Activated CD4-positive, alpha-beta T cell treated with anti-CD3 and anti-CD28 coated beads, Interleukin-2, amount 10 ng/mL, durations not matched to agents 24 days and 14 days (primary cell): ENCODE measurements at places on chromosomes 3 and 15. TPM values are rescaled to one million over a fixed set of nuclear protein-coding genes. Genes with fewer than 3 reads are reported as not detected.

The UBP1 gene
- total RNA-seq, result 72.1 and 74.1 TPM in 2 replicates

The PLXND1 gene
- 1.6 and 1.7 TPM in 2 replicates for total RNA-seq

The CCDC39 gene
- total RNA-seq, result not detected in 2 replicates

The SPATA12 gene
- not detected in 2 replicates for total RNA-seq

The KLHL40 gene
- not detected in 2 replicates for total RNA-seq

The MCTP2 gene
- total RNA-seq, result 49.8 and 58.9 TPM in 2 replicates

The GRK7 gene
- not detected in 2 replicates for total RNA-seq

The TMCO5A gene
- not detected in 2 replicates for total RNA-seq

The FRMD5 gene
- total RNA-seq, result 0.09 TPM in 1 of 2 replicates, not detected in the other

The SGO1 gene
- 20.0 and 23.6 TPM in 2 replicates for total RNA-seq

The ZBED2 gene
- total RNA-seq, result 587 and 596 TPM in 2 replicates

The POC1A gene
- total RNA-seq, result 23.2 and 24.1 TPM in 2 replicates

The GDPGP1 gene
- 9.9 and 11.9 TPM in 2 replicates for total RNA-seq

The NPAP1 gene
- total RNA-seq, result not detected in 2 replicates

The INKA1 gene
- 1.1 and 1.4 TPM in 2 replicates for total RNA-seq

The IGSF10 gene
- total RNA-seq, result not detected in 2 replicates

The SCAPER gene
- 24.3 and 31.0 TPM in 2 replicates for total RNA-seq

The CCDC174 gene
- 16.0 and 16.8 TPM in 2 replicates for total RNA-seq

The CELSR3 gene
- total RNA-seq, result 14.5 and 15.2 TPM in 2 replicates

The LRRC15 gene
- not detected in 2 replicates for total RNA-seq

The CAPN3 gene
- 1.3 and 2.3 TPM in 2 replicates for total RNA-seq

The FSIP1 gene
- 0.37 and 0.47 TPM in 2 replicates for total RNA-seq

The SENP5 gene
- total RNA-seq, result 44.2 and 47.2 TPM in 2 replicates

The PROS1 gene
- total RNA-seq, result 0.85 and 1.3 TPM in 2 replicates

The HRH1 gene
- total RNA-seq, result 0.42 and 0.52 TPM in 2 replicates
